ENCODE measurements at places on chromosomes 16 and 17.

GRCh38 chr17:72357764-72358365, 237.0 kb downstream of the SOX9 start:
- DNase-seq = no peak

DNA sequence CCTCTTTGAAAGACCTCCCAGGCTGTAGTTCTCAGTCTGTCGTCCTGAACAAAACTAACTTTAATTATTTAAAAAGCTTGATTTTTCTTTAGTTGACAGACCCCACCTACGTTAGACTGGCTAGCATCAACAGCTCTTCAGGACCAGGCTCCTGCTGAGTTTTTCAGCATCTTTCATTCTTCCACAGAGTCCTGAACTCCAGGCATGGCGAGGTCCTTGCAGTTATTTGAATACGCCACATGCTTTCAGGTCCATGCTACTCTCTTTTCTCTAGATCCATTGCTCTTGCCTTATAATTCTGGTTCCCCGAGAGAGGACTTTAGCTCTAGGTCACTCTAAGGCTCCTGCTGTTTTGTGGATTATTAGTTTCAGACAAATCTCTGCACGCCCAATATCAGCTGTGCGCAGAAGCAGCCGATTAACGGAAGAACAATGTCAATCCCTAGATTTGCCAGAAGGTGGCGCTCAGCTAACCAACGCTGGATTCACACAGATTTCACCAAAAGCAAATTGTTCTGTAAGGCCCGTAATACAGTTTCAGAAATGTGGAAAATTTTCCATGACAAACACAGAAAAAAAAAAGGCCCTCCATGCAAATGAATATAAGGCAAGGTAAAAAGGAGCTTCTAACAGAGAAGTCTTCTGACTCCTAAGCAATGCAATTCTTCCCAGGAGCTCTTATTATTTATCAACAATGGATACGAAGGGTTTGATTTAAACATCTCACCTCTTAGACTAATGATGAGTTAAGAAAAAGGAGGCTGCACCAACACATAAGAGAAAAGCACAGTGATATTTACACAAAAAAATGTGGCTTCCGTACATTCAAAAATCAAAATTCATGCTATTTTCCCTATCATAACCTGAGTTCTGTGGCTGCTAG, 33.5 kb upstream of the BCO1 start:
- peak; percentile 35 for DNase-seq

GRCh38 chr16:15855704-15856003, 1.2 kb downstream of the MYH11 start:
- no peak for DNase-seq

DNA sequence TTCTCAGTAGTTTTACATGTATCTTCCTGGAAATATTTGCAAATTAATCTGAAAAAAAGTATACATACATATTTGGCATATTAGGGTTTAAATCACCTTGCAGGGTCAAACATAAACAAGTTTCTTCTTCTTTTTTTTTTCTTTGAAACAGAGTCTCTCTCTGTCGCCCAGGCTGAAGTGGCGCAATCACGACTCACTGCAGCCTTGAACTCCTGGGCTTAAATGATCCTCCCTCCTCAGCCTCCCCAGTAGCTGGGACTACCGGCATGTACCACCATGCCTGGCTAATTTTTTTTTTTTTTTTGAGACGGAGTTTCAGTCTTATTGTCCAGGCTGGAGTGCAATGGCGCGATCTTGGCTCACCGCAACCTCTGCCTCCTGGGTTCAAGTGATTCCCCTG, 12.6 kb upstream of the FUS start:
- DNase-seq = no peak

DNA sequence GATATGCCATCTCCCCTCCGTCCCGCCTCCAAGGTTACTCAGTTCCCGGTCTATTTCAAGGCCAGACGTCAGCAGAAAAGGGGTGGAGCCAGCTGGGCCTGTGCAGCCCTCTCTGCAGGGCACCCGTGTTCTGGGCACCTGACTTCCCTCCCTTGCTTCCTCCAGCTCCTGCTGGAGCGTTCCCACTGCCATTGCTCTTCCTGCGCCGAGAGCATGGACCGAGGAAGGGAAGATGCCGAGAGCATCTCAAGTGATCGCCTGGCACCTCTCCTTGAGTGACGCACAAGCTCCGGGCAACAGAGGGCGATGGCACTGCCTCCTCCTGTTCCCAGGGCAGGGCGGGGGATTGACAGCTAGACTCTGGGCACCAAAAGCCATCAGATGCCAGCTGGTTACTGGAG, 29.4 kb upstream of the NAT9 start:
- DNase-seq = no peak

DNA sequence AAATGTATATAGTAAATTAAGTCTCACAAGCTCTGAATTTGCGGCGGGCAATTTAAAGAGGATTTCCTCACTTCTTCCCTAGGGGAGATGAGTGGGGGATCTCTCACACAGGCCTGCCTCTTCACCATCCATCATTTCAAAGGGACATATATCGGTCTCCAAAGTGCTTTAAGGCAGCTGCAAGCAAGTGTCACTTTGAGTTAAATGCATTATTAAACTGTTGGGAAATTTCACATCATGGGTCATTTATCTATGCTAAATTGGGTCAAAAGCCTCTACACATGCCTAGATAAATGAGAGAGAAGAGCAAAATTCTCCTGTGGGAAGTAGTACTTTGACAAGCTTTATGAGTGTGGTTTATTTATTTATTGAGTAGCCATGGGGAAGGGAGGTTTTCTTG, 1106.1 kb upstream of the GOT2 start:
- no peak for DNase-seq

GRCh38 chr17:57553991-57554825, 190.9 kb downstream of the CCDC182 start:
- DNase-seq = no peak

Measured in CD4-positive, alpha-beta memory T cell (primary cell).